ENCODE measurements at places on chromosomes 4 and X. TPM values are rescaled to one million over a fixed set of nuclear protein-coding genes. Genes with fewer than 3 reads are reported as not detected.

The PRKG2 gene
- total RNA-seq = not detected

The HMGN5 gene
- 3.0 TPM for total RNA-seq

The ZDHHC15 gene
- 0.44 TPM for total RNA-seq

The RNF4 gene
- total RNA-seq = 86.3 TPM

The XAGE2 gene
- total RNA-seq = not detected

The ELK1 gene
- 82.7 TPM for total RNA-seq

The ETNPPL gene
- total RNA-seq = not detected

The GABRA4 gene
- total RNA-seq = not detected

The ITGB1BP2 gene
- 7.4 TPM for total RNA-seq

The NXF2 gene
- total RNA-seq = not detected

The NR0B1 gene
- not detected for total RNA-seq

- no peak for DNase-seq
Measured at GRCh38 chr4:152886201-152886600, 49.9 kb upstream of the FHDC1 start.

DNA sequence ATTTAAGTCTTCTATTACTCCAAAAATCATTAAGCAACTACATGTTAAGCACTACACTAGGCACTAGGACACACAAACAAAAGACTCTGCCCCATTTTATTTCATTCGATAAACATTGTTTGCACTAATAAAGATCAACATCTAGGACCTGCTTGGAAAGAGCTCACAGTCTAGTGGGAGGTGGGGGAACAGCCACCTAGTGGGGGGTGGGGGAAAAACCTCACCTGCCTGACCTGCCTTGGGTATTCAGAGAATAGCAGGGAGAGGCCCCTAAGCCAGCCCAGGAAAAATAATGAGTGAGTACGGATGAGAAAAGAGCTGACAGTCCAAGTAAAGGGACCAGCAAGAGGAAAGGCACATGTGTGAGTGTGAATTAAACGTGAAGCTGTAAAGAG, 52.2 kb downstream of the PRDM5 start:
- DNase-seq = peak; percentile 4

GRCh38 chr4:39846705-39847104, 131.0 kb downstream of the PDS5A start:
- DNase-seq = no peak

DNA sequence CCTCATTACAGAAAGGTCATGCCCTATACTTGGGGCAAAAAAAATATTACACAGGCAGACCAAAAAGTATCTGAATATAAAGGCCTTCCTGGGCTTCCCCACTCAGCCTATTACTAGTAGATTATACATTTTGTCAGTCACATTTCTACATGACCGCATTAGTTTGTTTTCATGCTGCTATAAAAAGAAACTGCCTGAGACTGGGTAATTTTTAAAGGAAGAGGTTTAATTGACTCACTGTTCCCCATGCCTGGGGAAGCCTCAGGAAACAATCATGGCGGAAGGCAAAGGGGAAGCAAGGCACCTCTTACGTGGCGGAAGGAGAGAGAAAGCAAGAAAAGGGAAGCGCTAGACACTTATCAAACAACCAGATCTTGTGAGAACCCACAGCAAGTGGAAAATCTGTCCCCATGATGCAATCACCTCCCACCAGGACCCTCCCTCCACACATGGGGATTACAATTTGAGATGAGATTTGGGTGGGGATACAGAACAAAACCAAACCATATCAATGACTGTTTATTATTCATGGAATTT, 1312.0 kb downstream of the PCDH7 start:
- no peak for DNase-seq

- no peak for DNase-seq
Measured at GRCh38 chr4:153001626-153002025, 65.5 kb downstream of the FHDC1 start.

- DNase-seq = peak; percentile 8
Measured at GRCh38 chr4:47490550-47490949, 5.5 kb downstream of the ATP10D start.

DNA sequence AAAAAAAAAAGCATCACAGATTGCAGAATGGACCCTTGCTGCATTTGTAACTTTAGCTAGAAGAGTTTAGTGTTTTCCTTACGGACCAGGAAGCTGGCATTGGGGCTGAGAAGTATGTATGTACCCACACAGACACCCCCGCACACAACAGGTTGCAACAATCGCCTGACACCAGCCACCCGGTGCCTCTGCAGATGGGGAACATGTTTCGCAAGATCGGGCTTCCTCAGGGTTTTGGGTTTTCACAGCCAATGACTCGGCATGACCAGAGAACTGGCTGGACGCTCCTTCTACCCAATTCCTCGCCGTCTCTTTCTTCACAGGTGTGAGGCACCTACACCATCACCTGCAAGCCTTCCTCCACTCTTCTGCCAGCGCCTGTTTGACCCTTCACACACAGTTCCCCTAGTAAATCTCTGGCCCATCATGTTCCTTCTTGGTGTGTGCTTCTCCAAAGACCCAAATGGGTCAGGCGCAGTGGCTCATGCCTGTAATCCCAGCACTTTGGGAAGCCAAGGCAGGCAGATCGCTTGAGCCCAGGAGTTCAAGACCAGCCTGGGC, 70.4 kb downstream of the DHRSX start:
- DNase-seq = no peak

GRCh38 chr4:89256203-89256800, 51.3 kb downstream of the GPRIN3 start:
- no peak for DNase-seq

DNA sequence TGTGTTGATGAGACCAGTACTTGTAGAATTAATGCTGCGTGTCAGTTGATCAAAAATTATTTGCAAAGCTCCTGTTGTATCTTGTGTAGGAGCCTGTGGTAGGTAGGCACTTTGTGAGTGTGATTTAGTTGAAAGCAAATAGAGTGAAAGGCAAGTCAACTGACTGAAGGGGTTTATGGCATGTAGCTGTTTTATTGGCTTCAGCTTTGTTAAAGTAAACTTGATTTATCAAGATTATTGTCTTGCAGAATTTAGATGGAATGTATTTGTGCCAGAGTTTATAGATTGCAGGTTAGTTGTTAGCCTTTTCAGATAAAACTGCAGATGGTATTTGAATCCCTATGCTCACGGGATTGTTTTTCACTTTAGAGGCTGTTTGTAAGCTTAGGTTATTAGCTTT, 128.0 kb downstream of the FRAS1 start:
- DNase-seq = no peak

DNA sequence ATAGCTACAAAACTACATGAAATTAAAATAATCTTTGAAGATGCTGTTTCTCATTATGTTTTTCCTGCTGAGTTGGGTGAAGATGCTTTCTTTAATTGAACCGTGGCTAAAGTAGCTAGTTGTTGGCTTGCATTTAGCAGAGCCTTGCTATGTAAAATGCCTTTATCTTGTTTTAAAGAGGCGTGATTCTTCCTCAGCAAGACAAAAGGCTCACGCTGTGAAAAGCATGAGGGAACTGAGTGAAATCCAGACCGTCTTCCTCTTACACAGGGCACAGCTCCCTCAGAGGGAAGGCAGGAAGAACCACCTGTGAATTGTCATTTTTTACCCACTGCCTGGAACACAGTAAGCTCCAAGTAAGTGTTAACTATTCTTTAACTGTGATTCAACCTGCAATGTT, 39.0 kb upstream of the ZNF518B start:
- no peak for DNase-seq

GRCh38 chr4:92501456-92501855, 197.7 kb downstream of the GRID2 start:
- DNase-seq = no peak

DNA sequence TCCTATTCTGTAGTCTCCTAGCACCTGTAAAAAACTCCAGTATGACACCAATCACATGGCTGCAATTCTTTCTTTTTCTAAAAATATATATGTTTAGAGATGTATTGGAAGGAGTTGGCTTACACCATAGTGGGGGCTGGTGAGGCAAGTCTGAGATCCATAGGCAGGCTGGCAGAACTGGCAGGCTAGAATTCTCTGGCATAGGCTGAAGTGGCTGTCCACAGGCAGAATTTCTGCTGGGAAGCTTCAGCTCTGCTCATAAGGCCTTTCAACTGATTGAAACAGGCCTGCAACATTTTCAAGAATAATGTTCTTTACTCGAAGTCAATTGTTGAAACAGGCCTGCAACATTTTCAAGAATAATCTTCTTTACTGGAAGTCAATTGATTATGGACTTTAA, 37.0 kb downstream of the FGF2 start:
- DNase-seq = no peak

- no peak for DNase-seq
Measured at GRCh38 chrX:9291629-9292028, 173.2 kb upstream of the TBL1X start.

DNA sequence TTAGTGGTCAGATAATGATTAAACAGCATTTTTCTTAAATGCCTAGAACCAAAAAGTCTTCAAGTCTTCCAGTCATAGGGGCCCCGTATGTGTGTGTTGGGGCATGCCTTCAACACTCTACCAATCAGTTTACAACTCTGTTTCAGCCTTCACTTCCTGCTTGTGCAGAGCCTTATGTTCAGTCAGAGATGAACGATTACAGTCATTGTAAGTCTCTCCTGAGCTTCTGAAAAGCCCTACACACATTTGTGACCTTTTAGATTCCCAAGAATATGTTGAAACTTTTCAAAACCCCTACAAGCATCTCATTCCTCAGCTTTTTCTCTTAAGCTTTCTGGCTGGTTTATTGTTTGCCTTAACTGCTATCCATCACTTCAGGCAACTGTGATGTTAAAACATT, 591.2 kb downstream of the ZNF674 start:
- no peak for DNase-seq

- no peak for DNase-seq
Measured at GRCh38 chr4:23876418-23877089, 13.3 kb downstream of the PPARGC1A start.

- DNase-seq = peak; percentile 64
Measured at GRCh38 chrX:129957241-129958082, 25.0 kb upstream of the BCORL1 start.

GRCh38 chr4:66639361-66639760, 905.9 kb downstream of the CENPC start:
- DNase-seq = no peak

DNA sequence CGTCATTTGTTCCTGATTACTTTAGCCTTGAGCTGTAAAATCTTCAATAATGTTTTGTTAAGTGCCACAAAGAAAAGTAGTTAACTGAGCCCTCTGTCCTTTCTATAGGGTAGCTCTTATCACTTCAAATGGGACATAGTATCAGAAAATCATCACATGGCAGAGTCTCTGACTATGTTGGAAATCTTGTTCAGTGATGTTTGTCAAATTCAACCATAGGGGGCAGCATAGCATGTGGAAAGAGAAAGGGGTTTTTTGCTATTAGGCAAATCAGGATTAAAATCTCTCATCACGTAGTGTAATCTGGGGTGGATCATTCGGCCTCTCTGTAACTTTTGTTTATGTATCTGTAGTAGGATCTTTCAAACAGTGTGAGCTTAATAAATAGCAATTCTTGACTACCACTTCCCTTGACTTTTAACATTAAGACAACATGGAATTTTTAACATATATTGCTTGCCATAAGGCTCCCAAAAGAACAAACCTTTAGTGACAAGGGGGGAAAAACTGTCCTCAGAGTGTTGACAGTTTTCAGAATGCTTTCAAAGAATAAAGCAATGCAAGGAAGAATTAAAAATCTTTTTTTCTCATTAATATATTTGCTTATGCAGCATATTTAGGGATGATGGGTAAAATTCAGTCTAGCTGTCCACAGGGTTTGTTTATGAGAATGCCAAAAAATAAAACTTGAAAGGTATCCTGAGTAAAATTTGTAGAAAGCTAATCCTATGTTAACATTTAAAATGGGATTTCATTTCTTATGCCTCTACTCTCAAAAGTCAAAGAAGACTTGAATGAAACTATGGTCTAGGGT, 127.2 kb downstream of the FBXW7 start:
- peak; percentile 13 for DNase-seq
